Ascending aorta (tissue), 2 donors: ENCODE measurements at places on chromosomes 12 and 14. TPM values are rescaled to one million over a fixed set of nuclear protein-coding genes. Genes with fewer than 3 reads are reported as not detected.

GRCh38 chr12:89262855-89263552 is 89.3 kb downstream of the DUSP6 start:
- DNase-seq, result no peak
- no peaks in the 10 kb centered on the region for H3K36me3 ChIP-seq
- no peaks in the 10 kb centered on the region for H3K27me3 ChIP-seq
- H3K4me3 ChIP-seq, result no peak overlapping the region
- no peak overlapping the region for H3K27ac ChIP-seq

DNA sequence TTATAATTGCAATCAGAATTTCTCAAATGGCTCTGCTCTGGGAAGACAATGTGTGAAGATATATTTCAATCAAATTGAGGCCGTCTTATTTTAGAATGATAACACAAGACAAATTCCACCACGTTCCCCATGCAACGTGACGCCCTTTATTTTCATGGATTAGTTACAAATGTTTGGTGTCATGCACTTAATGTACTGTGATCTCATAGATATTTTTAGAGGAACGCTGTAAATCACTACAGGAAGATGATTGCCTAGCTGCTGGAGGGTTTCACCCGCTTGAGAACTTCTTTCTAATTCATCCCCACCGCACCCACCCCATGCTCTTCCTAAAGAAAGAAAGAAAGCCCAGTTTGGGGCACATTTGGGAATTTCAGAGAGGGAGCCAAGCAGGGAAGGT is 117.2 kb downstream of the PLXNC1 start:
- H3K4me3 ChIP-seq, result no peak overlapping the region
- H3K27ac ChIP-seq, result no peak overlapping the region
- DNase-seq, result no peak
- no peaks in the 10 kb centered on the region for H3K4me1 ChIP-seq
- H3K36me3 ChIP-seq, result no peaks in the 10 kb centered on the region

- no peak overlapping the region for H3K27ac ChIP-seq
- H3K27me3 ChIP-seq, result no peaks in the 10 kb centered on the region
- H3K36me3 ChIP-seq, result no peaks in the 10 kb centered on the region
- DNase-seq, result no peak
Measured at GRCh38 chr12:19166387-19166786, 36.9 kb downstream of the PLEKHA5 start.

GRCh38 chr12:89167986-89168385 is 184.3 kb downstream of the DUSP6 start:
- no peaks in the 10 kb centered on the region for H3K36me3 ChIP-seq
- H3K4me3 ChIP-seq, result no peak overlapping the region
- no peak overlapping the region for H3K27ac ChIP-seq
- DNase-seq, result no peak

DNA sequence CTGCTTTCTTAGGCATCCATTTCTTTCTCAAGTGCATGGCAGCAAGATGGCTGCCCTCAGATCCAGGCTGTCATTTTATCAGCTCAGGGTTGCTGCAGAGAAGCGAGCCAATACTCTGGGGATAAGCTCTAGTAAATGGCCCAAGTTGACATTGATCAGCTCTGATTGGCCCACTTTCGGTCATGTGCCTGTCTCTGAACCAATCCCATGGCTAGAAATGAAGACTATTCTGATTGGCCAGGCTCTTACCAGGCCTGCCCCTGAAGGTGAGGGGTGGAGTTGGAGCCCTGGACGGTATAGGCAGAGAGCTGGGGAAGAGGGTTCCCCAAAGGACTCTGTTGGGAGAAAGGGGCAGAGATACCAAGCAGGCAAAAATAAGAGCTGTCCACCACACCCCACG is 41.4 kb downstream of the MYO1H start:
- no peaks in the 10 kb centered on the region for H3K4me1 ChIP-seq
- DNase-seq, result no peak
- no peak overlapping the region for H3K27ac ChIP-seq
- no peak overlapping the region for H3K4me3 ChIP-seq
- no peaks in the 10 kb centered on the region for H3K36me3 ChIP-seq

- H3K4me3 ChIP-seq, result peak overlapping the region; percentile 92
- no peaks in the 10 kb centered on the region for H3K27me3 ChIP-seq
- no peak for DNase-seq
- H3K36me3 ChIP-seq, result peaks cover 42% of the 10 kb centered on the region
Measured at GRCh38 chr14:39175445-39176262, 600 bp downstream of the PNN start.

DNA sequence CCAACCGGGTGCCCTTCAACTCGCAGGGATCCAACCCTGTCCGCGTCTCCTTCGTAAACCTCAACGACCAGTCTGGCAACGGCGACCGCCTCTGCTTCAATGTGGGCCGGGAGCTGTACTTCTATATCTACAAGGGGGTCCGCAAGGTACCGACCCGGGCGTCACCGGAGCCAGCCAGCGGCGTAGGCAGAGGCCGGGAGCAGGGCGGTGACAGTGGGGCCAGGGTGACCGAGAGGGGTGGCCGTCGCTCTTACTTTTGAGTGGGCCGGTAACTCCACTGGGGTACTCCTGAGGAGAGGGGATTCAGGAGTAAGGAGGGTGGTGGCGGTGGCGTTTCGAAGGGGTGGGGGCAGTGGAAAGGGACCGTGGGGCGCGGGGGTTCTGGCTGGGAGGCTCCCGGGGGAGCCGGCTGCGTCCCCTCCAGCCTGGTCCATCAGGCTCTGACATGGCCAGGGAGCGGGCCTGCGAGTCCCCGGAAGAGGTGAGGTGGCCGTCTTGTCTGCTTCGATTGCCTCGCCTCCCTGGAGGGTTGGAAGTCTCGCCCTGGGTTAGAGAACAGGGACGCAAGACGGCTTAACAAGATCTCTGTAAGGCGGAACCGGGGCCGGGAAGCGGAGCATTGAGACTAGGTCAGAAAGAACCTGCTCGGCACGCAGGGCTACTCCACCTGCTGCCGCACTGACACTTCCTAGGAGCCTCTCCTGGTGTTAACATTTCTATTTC is 491 bp downstream of the WDR20 start:
- H3K27me3 ChIP-seq, result no peaks in the 10 kb centered on the region
- H3K27ac ChIP-seq, result peak overlapping the region; percentile 81
- H3K4me1 ChIP-seq, result no peaks in the 10 kb centered on the region
- H3K4me3 ChIP-seq, result peak overlapping the region; percentile 96
- no peaks in the 10 kb centered on the region for H3K36me3 ChIP-seq

SERPINA9 gene
- total RNA-seq, result not detected

FOXA1 gene
- not detected for total RNA-seq
